ENCODE measurements at places on chromosomes 12 and 14.

DNA sequence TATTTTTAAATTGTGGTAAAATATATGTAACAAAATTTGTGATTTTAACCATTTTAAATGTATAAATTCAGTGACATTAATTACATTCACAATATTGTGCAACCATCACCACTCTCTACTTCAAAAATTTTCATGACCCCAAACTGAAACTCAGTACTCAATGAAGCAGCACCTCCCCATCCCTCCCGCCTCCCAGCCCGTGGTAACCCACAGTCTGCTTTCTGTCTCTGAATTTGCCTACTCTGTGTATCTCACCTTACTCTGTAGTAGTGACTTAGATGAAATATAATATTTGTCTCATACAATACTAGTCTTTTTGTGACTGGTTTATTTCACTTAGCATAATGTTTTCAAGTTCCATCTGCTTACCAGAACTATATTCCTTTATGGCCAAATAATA lies 36.2 kb downstream of the EML1 start:
- no peak for DNase-seq

GRCh38 chr12:83866477-83866876 lies 1046.1 kb downstream of the SLC6A15 start:
- DNase-seq = no peak

- DNase-seq = peak; percentile 10
Measured at GRCh38 chr14:91173221-91173670, 59.4 kb downstream of the DGLUCY start.

DNA sequence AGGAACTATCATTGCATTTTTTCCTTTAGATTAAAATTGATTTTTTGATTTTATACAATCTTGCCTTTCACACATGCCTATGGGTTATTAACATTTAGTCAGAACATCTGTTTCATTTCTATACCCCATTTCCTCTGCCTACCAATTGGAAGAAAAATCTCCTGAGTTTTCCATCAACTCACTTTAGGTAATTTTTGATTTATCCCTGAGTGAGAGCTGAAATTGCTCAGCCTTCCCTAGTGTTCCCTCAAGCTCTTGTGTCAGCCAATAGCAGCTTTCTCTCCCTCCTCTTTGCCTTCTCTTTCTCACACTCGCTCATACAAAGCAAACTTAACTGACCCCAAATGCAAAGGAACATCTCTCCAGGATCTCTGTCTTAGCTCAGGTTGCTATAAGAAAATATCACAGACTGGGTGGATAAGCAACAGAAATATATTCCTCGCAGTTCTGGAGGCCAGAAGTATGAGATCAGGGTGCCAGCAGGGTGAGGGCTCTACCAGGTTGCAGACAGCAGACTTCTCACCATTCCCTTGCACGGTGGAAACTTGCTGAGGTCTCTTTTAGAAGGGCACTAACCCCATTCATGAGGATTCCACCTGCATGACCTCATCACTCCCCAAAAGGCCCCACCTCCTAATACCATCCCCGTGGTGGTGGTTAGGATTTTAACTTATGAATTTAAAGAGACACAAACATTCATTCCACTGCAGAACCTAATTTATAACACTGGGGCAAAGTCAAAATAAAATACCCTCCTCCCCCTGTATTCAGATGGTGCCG lies 224.2 kb upstream of the SFSWAP start:
- no peak for DNase-seq

- DNase-seq = no peak
Measured at GRCh38 chr12:90020014-90020413, 311.4 kb upstream of the ATP2B1 start.

DNA sequence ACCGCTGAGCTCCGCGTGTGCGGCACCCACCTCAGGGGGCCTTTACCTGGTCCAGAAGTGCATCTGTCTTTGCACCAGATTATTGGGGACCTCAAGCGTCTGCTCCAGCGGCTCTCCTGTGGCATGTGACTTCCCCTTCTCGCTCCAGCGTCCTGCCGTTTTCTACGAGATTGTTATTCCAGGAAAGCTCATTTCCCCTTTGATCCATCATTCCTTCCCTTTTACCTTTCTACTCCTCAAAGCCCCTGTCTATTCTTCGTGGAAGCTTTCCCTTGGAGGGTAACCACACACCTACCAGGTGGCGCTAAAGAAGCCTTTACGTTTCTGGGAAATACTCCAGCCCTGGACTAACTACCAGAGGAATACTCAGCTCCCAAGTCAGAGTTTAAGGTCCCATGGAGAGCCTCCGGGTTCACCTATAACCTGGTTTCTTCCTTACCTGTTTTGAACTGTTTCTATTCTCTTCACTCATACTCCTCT lies 1.5 kb downstream of the FKBP4 start:
- no peak for DNase-seq

GRCh38 chr14:23119363-23120327 lies 590 bp upstream of the CEBPE start:
- no peak for DNase-seq

DNA sequence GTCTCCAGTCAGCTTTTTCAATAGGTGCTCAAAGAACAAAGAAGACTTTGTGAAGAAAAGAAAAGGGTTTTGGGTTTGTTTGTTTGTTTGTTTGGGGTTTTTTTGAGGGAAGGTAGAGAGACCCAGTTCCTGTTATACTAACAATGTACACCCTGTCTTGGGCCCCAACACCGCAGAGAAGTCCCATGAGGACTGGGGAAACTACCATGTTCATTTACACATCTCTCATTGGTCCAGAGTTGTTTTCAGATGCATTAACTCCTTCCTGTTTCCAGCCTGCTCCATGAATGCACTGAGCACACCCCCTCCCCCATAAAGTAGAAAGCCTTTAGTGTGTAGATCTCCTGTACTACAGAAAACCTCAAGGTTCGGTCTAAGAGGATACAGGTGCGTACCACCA lies 51.1 kb upstream of the SLC8A3 start:
- DNase-seq = no peak

- DNase-seq = no peak
Measured at GRCh38 chr12:18718462-18718861, 19.4 kb downstream of the PLCZ1 start.

DNA sequence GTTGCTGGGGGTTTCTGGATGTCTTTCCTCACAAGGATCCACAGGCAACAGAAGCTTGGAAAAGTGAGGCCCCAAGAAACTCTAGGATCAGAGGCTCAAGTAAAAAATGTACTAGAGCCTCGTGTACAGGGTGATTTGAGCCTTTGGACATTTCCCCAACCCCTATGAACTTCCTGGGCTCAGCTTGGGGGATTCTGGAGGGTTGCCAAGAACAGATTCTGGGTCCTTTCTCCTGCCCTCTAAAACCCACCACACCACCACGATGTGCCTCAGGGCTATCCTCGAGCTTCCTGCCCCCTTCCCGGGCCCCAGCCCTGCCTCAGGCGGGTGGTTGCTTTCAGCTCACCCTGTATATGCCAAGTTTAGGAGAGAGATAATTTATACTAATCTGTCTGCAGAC lies 583 bp downstream of the FAM186B start:
- no peak for DNase-seq

GRCh38 chr12:57722716-57723629 lies 15.6 kb downstream of the AGAP2 start:
- no peak for DNase-seq

DNA sequence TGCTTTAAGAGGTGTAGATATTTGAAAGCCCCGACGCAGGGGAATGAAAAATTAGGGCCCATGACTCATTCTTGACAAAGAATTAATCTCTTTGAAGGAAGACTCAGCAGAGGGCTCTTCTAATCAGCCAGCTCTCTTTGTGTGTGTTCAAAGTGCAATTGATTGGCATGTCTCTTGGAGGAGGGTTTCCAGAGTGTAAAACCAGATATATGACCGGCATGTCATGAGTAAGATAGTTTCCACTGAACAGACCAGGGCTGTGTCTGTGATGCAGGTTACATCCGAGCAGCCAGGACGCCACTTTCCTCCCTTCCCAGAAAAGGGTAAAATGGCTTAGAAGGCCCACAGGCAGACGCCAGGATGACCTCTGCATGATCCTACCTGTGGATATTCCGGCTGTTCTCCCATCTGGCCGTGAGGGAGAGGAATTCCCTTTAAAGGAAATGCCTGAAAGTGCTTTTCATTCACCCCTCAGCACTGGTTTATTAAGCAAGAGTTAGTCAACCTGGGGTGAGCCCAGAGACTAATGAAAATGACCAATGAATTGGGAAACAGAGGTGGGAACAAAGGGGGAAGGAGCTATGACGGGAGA lies 7.2 kb upstream of the KRT75 start:
- DNase-seq = peak; percentile 62

DNA sequence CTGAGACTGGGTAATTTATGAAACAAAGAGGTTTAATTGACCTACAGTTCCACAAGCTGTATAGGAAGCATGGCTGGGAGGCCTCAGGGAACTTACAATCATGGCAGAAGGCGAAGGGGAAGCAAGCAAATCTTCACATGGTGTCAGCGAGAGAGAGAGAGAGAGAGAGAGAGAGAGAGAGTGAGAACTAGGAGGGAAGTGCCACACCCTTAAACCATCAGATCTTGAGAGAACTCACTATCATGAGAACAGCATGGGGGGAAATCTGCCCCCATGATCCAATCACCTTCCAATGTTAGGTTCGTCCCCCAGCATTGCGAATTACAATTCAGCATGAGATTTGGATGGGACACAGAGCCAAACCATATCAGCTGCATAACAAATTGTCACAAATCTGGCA lies 96.7 kb downstream of the CHST11 start:
- DNase-seq = no peak

DNA sequence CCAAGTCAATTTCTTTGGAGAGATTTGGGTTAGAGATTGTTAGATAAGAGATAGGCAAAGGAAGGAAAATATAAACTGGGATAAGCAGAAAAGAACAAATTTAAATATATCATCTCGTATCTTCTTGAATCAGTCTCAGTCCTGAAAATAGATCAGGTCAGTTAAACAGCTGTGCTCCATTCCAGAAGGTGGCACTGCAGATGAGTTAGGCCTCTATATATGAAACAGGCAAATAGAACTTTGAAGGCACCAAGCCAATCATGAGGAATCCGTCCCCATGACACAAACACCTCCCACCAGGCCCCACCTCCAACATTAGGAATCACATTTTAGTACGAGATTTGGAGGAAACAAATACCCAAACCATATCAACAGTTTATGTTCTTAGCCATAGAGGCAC lies 605.5 kb upstream of the USP15 start:
- DNase-seq = no peak

GRCh38 chr12:55685671-55686070 lies 22.0 kb downstream of the ITGA7 start:
- DNase-seq = no peak

DNA sequence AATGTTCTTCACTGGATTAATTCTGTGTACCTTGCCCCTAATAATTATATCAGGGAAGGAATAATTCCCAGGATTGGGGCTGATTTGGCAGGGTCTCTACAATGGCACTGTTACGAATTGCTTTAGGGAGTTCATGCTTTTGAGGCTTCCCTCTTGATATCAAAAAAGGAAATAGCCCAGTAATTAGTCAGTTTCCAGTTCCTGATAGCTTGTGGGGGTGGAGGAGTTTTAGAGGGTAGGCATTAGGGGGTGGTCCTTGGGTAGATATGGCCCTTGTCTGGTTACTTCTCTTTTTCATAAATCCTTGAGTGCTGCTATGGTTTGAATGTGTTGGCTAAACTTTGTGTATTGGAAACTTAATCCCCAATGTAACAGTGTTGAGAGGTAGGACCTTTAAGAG lies 6.1 kb upstream of the SRSF5 start:
- DNase-seq = no peak

- no peak for DNase-seq
Measured at GRCh38 chr14:53999061-53999488, 42.5 kb upstream of the BMP4 start.

GRCh38 chr12:102509123-102509626 lies 28.8 kb upstream of the IGF1 start:
- DNase-seq = no peak

- no peak for DNase-seq
Measured at GRCh38 chr14:61177279-61178225, 103.6 kb downstream of the TMEM30B start.

- no peak for DNase-seq
Measured at GRCh38 chr12:131553096-131553777, 157.7 kb upstream of the SFSWAP start.

- DNase-seq = no peak
Measured at GRCh38 chr12:108542320-108542719, 18.7 kb downstream of the SART3 start.

DNA sequence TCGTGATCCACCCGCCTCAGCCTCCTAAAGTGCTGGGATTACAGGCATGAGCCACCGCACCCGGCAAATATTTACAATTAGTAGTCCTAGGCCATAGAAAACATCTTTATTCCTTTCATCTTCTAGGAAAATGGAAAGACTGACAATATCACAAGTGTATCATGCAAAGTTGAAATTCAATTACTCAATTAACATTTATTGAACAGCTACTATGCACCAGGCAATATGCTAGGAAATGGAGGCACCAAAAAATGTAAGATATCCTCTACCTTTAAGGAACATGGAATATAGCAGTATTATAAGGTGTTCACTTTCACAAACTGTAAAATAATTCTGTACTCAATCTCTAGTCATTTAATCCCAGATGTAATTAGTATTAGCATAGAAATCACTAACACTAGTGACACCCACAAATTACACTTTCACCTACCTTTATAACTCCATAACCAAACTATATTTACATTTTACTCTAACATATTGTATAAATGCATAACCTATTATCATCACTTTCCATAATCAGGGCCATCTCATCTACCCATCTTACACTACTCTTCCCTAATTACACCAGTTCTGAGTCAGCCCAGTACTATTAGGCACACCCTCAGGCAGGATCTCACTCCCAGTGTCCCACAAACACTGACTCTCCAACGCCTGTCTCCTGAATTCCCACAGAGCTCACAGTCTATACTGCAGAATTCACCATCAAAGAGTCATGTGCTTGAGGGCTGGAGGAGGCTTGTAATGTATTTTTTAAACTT lies 10.4 kb downstream of the CORO1C start:
- no peak for DNase-seq

DNA sequence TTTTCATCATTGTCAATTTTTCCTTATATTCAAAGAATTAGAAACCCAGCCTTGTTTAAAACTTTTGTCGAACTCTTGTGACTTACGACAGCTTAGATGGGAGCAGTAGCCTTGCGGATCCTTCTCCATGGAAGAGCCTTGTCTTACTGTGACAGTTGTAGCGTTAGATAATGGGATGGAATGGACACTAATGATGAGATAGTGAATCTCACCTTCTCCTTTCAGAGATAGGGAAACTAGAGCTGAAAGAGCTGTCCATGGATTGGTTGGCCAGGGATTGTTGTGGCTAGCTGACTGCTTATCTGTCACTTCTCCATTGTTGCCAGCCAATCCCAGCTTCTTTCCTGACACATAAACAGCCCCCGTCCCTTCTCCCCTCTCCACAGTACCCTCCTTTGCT lies 59.4 kb downstream of the BHLHE41 start:
- DNase-seq = no peak

DNA sequence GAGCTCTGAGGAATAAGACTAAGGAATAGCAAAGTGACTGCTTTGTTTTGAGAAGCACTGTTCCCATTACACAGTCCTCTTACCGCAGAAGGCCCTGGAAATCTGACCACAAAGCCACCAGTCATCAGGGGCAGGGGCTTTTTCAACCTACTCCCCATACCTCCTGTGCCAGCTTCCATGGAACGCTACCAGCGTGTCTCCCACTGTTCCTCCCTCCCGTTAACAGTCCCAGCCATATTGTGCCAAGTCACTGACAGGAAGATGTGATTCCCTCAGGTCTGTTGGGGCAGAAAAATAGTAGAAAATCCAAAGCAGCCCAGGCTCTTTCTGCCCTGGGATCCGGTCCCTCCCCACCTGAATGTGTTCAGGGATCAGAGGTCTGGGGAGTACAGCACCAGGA lies 46.6 kb upstream of the VPS33A start:
- no peak for DNase-seq
